Heart right ventricle (tissue), 16 donors: ENCODE measurements at places on chromosomes 16 and 17. TPM values are rescaled to one million over a fixed set of nuclear protein-coding genes. Genes with fewer than 3 reads are reported as not detected.

The MT4 gene
- not detected for polyA plus RNA-seq

The PTX4 gene
- not detected for polyA plus RNA-seq

DNA sequence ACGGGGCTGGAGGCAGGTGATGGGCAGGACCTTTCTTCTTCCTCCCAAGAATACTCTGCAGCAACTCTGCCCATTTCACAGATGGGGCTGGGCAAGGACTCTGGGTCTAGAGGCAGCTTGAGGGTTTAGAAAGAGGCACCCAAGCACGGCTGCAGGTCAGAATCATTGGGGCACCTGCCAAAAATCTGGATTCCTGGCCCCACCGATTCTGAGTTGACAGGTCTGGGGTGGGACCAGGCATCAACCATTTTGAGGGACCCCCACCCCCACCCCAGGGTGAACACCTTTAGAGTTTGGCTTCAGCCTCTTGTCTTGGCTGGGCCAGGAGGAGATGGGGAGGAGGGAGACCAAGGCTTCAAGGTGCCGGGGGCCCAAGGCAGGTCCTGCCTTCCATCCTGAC lies 5.3 kb downstream of the SPPL2C start:
- no peak for DNase-seq

DNA sequence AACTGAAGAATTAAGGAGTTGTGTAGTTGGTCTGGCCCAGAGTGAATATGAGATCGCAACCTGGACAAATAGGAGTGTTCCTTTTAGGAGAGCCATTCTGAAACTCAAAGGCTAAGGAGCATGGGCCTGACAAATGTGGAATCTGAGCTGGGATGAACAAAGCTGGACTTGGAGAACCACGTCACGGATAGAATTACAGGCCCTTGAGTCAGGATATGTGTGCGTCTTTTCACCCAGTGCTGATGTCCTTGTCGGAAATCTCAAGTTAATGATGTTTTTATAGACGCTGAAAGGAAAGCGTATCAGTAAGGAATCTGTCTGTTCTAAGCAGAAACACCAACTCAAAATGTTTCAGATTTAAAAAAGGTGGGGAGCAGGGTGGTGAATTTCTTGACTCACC lies 173.8 kb upstream of the ZKSCAN2 start:
- DNase-seq, result no peak

GRCh38 chr17:58337210-58337599 lies 8.6 kb upstream of the TSPOAP1 start:
- no peak for DNase-seq

GRCh38 chr17:47684535-47685193 lies 9.3 kb upstream of the TBKBP1 start:
- no peak for DNase-seq

The FOXC2 gene
- polyA plus RNA-seq, result 1.3 TPM

The CCL16 gene
- polyA plus RNA-seq, result 0.88 TPM

- DNase-seq, result peak; percentile 82
These were observed at the start of gene NLE1 for GRCh38 chr17:35141681-35142466. Gene NLE1 (minus strand): TSS chr17:35142303. CDS start chr17:35142275, 28 bp downstream.

DNA sequence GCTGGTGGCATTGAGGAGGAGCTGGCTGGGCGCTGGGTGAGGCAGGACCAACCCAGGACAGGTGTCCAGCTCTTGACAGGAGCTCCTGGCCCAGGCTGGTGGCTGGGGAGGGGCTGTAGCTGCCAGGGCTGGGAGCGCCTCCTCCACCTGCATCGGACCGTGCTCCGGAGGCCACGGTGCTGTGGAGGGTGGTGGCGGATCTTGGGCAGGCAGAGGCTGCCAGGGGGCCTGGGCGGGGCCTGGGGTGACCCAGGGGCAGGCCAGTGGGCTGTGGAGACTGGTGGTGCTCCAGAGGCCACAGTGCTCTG lies 32.0 kb downstream of the SOX8 start:
- no peak for DNase-seq

The TCAP gene
- 2,452 TPM for polyA plus RNA-seq

DNA sequence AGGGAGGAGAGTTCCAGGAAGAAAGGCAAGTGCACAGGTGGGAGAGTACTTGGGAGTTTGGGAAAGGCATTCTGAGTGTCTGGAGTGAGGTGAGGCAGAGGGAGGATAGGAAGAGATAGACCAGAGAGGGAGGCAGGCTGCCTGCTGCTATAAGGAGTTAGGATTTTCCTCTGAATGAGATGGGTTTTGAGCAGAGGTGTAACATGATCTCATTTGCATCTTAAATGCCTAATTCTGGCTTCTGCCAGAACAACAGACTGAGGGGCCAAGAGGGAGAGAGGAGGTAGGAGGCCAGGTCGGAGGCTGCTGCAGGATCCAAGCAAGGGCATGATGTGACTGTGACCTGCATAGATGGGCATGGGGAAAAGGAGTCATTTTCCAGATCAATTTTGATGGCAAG lies 31.5 kb upstream of the IRX6 start:
- no peak for DNase-seq

The KRTAP4-1 gene
- polyA plus RNA-seq, result not detected

GRCh38 chr17:7530023-7530900 lies 18.6 kb upstream of the TNFSF12 start:
- DNase-seq, result no peak

DNA sequence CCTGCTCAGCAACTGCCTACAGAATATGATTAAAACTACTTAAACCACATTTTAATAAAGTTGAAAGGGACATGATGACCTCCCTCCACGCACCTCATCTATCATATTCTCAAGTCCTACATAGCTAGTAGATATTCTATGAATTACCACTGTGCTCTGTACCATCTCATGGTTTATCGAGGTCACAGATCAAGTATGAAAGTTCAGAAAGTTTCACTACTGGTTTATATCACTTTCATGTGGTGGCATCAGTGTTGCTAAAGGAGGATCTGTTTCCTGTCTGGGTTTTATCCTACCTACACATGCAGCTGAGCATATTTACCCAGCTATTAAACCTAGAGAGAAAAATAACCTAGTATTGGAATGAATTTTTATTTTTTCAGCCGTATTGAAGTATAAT lies 214.9 kb upstream of the MON1B start:
- DNase-seq, result no peak

DNA sequence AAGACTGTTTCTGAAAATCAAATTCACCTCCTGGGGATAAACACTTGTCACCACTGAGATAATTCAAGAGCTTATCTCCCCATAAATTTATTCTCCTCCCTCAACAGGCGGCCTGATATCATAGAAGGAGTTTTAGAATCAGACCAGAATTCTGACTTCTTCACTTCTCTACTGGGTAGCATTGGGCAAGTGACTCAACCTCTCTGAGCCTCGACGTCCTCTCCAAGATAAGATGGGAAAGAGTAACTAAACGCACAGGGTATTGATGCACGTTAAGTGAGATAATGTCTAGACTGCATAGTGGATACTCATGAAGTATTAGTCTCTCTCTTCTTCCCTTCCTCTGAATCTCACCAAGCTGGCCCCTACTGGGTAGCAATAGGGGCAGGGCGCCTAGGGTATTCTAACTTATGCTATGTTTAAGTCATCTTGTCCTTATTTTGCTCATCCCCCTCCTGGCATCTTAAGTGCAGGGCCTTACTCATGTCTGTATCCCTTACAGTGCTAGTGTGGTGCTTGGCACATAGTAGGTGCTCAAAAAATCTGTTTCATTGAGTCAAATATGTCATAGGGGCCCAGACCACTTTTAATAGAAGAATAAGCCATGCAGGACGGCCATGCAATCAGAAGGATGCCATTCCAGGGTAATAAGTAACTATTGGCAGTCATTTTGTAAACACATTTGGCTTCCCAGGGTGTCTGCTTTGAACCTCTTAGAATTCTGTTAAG lies 476.4 kb upstream of the CCL2 start:
- DNase-seq, result no peak

GRCh38 chr16:67966549-67967182 lies 1.8 kb downstream of the SLC12A4 start:
- DNase-seq, result peak; percentile 37

DNA sequence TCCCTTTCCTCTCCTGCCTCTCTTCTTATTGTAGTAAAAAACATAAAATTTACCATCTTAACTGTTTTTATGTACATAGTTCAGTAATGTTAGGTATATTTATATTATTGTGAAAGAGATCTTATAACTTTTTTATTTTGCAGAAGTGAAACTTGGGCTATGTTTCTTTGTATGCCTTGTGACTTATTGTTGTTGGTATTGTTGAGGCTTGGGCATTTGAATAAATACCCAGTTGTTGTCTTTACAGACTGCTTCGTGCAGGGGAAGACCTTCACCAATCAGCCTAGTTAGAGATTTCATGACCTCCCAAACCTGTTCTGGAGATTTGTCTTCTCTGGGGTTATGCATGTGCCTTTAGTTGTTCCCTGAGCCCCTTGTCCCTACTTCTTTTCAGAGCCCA lies 31.9 kb downstream of the REXO5 start:
- DNase-seq, result no peak

GRCh38 chr16:63192980-63193379 lies 1156.7 kb upstream of the CDH8 start:
- no peak for DNase-seq

The ITGB4 gene
- 4.6 TPM for polyA plus RNA-seq

The TMEM235 gene
- polyA plus RNA-seq, result not detected

DNA sequence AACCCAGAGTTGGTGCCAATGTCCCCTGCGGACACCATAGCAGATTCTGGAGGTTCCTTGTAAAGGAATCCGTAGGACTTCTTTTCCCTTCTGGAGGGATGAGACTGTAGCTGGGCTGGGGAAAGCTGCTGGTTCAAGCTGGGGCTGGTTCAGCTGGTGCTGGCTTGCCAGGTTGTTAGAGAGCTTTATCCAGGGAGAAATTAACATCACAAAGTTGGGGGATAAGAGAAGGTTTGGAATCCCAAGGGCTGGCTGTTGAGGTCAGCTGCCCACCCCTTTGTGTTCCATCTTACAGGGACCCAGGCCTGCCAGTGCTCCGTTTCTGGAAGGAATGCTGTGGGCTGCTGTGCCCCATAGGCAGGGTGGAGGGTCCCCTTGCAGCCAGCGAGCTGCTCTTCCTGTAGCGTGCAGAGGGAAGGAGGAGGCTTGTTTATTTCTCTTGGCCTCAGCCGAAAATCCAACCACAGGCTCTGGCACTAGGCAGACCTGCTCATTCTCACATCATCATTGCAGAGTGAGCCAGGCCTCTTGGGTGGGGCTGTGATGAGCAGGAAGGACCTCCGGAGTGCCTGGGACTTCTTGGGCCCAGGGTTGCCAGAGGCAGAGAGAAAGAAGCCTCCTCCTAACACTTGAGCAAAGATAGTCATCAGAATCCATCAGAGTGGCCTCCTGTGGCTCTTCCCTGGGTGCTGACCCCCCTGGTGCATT lies 251.1 kb downstream of the SEC14L1 start:
- DNase-seq, result no peak

- no peak for DNase-seq
These were observed 480.6 kb downstream of the TMEM114 start for GRCh38 chr16:8109510-8110369.

DNA sequence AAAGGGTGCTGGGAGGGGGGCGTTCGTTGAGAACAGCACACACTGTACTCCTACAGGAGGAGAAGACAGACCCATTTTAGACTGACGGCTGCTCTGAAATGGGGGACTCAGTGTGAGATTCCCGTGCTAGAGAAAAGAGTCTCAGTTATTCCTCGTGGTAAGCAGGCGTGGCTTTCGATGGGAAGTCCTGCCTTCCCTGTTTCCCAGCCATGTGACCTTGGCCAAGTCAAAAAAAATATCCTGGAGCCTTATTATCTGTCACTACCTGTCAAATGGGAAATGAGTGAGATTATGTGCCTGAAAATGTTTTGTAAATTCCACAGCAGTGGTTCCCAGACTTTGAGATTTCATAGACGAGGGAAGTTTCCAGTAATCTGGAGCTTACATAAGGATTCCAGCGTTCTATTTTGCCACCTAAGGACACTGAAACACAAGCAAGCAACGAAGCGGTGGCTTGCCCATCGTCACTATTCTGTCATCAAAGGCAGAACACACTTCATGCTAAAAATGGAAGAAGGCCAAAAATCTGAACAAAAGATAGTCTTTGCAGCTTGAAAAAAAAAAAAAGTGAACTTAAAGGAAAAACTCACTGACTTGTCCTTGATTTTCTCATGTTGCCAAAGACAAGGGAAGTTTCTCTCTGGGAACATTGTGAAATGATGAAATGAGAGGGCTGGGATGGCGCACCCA lies 253.4 kb upstream of the RPL38 start:
- no peak for DNase-seq

The OR2C1 gene
- not detected for polyA plus RNA-seq

- DNase-seq, result no peak
These were observed 60.6 kb downstream of the C17orf67 start for GRCh38 chr17:56773124-56773523.

DNA sequence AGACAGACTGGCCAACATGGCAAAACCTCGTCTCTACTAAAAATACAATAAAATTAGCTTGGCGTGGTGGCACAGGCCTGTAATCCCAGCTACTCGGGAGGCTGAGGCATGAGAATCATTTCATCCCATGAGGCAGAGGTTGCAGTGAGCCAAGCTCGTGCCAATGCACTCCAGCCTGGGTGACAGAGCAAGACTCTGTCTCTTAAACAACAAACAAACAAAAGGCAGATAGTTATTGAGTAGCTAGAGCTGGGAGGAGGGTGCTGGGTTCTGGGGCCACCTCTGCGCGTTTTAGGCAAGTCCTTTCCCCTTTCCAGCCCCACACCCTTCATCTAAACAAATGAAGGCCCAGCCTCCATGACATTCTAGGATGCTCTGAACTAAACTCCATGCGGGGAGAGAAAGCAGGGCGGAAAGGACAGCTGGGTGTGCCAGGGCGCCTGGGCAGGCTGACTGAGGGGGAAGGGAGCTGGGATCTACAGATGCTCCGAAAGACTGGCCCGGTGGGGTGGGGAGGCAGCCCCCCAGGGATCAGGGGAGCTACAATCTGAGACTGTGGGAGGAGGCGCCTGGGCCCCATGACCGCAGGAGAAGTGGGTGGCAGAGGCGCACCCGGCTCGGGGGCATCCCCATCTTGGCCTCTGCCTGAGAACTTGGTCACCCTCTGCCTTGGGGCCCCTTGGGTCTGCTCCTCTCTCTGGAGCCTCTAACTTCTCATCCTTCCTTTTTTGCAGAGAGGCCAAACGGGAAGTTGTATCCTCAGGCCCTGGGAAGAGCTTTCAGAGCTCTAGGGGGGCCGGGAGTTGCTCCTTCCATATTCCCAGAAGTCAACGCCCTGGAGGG lies 910 bp downstream of the ITGAL start:
- no peak for DNase-seq

- no peak for DNase-seq
These were observed 24.1 kb downstream of the XYLT1 start for GRCh38 chr16:17446661-17447060.

GRCh38 chr17:72984145-72984925 lies 108.2 kb downstream of the SLC39A11 start:
- no peak for DNase-seq

The TMEM238L gene
- not detected for polyA plus RNA-seq

- no peak for DNase-seq
These were observed 20.4 kb upstream of the CPNE2 start for GRCh38 chr16:57071831-57072582.

The DGKE gene
- 0.71 TPM for polyA plus RNA-seq

The SPATA22 gene
- 0.37 TPM for polyA plus RNA-seq

- DNase-seq, result no peak
These were observed 823.3 kb downstream of the KCNJ18 start for GRCh38 chr17:22515599-22515998.

- no peak for DNase-seq
These were observed 8.1 kb upstream of the MYH11 start for GRCh38 chr16:15864939-15865338.
